Bone marrow (tissue), 2 donors: ENCODE measurements at places on chromosomes 1 and 21.

GRCh38 chr1:205262731-205263171 is 35.0 kb downstream of the TMCC2 start:
- peak; percentile 18 for DNase-seq

- DNase-seq, result no peak
Observed at GRCh38 chr1:154794608-154795007, 75.5 kb downstream of the KCNN3 start.

GRCh38 chr1:51421964-51422363 is 91.6 kb upstream of the TTC39A start:
- DNase-seq, result no peak

- no peak for DNase-seq
Observed at GRCh38 chr1:6445062-6445763, 20.6 kb downstream of the ESPN start.

DNA sequence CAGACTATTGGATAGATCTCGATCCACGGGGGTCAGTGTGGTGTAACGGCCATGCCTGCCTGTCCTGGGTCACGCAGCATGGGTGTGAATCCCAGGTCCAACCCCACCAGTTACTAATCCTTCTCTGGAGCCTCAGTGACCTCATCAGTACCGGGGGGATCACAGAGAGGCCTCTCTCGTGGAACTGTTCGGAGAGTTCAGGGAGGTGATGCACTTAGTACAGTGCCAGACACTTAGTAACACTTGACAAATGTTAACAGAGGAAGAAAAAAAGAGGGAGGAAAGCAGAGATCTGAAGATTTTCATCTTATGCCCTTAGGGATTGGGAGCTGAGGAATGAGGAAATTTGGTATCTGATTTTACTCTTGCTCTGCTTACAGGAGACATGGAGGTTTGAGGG is 2.9 kb downstream of the ABCA4 start:
- no peak for DNase-seq

GRCh38 chr1:12798911-12799310 is 7.7 kb downstream of the PRAMEF1 start:
- no peak for DNase-seq

- no peak for DNase-seq
Observed at GRCh38 chr1:54158071-54158470, 5.3 kb upstream of the CDCP2 start.

DNA sequence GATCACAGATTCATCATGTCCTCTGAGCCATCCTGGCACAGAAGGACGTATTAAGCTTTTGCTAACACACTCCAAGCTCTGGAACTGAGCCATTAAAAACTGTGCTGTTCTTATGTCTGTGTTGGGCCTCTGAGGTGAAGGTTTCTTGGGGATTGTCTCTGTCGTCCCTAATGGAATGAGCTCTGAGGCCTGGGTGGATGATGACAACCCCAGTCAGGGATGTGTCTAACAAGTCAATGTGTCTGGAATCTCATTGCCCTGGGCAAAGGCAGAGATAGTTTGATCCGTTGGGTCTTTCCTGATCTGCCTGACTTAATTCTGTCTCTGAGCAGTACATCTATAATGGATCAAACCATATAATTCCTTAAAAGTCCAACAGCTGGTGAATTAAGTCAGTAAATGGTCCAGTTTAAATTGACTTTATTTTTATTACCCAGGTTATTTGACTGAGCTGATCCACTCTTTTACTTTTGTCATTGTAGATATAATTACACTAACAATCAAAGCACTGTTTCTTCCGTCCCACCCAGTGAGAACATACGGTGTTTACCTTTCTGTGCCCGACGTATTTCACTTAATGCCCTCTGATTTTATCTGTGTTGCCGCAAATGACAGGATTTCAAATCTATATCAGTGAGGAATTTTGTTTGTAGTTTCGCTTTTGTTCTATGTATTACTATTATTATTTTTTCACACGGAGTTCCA is 38.8 kb upstream of the OR2B11 start:
- no peak for DNase-seq

- no peak for DNase-seq
Observed at GRCh38 chr1:230208619-230209261, 141.7 kb downstream of the GALNT2 start.

DNA sequence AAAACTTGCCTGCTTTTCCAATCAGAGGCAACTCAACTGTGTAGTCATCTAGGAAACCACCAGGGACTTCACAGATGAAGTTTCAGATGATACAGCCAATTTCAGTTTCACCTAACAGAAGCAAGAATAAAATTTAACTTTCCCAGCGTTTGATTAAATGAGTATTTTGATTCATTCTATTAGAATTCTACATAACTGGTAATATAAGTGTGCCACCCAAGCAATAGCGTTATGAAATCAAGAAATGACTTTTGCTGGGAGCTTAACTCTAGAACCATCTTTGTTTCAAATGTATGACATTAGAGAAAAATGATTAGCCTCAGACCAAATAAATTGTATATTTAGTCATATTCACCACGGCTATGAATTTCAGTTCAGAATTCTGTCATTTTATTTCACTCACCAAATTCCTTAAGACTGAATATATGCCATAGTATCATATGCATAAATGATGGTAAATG is 239.3 kb downstream of the NRIP1 start:
- DNase-seq, result no peak

- no peak for DNase-seq
Observed at GRCh38 chr1:166827426-166827825, 11.8 kb upstream of the POGK start.

DNA sequence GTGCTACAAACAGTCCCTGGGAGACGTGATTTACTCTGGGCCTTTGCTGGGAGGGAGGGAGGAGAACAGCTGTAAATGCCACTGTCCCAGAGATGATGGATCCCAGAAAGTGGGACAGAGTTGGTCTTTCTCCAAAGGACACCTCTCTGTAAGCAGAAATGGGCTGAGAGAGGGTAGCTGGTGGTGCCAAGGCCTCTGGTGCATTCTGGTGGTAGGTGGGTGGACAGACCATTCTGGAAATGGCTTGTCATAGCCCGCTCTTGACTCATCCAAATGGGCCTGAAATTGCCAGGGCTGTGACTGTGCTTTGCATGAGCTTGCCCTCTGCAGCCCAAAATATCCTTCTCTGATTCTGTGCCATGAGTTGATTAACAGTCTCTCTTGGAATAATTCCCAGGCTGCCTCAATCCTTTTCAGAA is 36.1 kb downstream of the CCDC185 start:
- no peak for DNase-seq

GRCh38 chr21:18178509-18178908 is 66.1 kb upstream of the CHODL start:
- no peak for DNase-seq

DNA sequence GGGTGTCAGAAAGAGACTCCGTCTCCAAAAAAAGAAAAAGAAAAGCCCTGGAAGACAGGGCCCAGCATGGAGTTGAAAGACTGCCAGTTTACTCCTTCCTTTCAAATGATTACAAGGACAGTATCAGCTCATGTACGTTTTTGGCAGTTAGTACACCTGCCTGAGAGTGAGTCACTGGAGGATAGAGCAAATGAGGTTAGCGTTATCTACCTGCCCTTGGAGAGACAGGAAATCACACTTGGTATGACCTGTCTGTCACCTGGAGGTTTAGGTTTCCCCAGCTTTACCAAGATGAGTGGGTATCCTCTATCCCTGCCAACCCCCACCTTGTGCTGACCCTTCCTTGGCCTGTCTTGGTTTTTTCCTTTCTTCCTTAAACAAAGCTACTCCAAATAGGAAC is 96.8 kb upstream of the BMP8A start:
- DNase-seq, result no peak

GRCh38 chr1:12556368-12556930 is 61.6 kb downstream of the DHRS3 start:
- DNase-seq, result no peak

GRCh38 chr1:174194461-174194860 is 35.1 kb downstream of the RABGAP1L start:
- no peak for DNase-seq

- no peak for DNase-seq
Observed at GRCh38 chr1:15974855-15975254, 1.0 kb downstream of the ZBTB17 start.

GRCh38 chr1:84365225-84366221 is 32.8 kb upstream of the DNASE2B start:
- peak; percentile 7 for DNase-seq

DNA sequence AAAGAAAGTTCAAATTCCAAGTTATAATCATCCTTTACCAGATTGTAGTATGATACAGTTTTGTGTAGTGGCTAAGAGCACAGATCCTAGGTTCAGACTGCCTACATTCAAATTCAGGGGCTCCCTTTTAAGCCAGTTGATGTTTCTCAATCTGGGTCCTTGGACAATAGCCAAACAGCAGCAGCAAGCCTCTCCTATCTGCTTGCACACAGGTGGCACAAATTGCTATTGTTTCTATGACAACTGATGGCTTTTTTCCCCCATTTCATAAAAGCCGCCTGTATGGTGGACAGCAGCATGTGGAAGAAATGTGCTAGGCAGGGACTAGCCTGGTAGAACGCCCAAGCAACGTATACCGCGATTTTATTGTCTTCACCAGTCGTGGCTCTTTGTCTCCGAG is 76.5 kb downstream of the S1PR1 start:
- DNase-seq, result no peak

DNA sequence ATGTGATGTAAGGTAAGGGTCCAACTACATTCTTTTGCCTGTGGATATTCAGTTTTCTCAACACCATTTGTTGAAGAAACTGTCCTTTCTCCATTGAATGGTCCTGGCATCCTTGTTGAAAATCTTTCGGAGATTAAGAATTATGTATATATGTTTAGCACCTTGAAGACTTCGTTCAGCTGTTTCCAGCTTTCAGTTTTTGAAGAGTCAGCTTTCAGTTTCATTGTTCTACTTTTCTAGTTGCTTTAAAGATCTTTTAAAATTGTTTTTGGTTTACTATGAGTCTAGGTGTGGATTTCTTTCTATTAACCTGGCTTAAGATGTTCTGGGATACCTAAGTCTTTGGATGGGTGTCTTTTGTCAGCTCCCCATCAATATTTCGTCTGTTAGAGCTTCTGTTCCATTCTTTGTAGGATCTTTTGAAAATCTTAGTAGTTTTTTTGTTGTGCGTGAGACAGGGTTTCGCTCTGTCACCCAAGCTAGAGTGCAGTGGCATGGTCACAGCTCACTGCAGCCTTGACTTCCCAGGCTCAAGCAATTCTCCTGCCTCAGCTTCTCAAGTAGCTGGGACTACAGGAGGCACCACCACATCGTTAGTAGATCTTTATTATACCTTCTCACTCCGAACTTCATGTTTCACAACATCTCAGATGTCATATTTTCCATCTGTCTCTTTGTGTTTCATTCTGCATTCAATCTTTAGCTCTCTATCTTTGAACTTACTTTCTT is 353.5 kb upstream of the B3GALT2 start:
- no peak for DNase-seq

DNA sequence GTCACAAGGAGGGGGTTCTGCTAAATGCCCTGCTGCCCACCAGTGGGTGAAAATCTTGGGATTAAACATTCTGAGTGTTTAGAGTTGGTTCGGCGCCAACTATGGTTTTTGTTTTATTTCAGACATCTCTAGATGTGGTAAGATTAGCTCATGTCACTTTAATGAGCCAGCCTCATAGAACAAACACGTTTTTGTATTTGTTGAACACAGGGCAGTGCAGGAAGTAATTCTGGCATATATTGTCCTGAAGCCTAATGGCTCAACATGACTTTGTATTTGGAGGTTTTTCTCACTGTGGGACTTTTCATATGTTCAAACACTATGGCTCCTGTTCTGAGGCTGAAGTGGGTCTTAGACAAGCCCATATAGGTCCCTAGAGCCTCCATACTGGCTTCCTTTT is 107.8 kb downstream of the NGF start:
- no peak for DNase-seq

GRCh38 chr1:91070298-91070697 is 48.5 kb upstream of the ZNF644 start:
- DNase-seq, result no peak

DNA sequence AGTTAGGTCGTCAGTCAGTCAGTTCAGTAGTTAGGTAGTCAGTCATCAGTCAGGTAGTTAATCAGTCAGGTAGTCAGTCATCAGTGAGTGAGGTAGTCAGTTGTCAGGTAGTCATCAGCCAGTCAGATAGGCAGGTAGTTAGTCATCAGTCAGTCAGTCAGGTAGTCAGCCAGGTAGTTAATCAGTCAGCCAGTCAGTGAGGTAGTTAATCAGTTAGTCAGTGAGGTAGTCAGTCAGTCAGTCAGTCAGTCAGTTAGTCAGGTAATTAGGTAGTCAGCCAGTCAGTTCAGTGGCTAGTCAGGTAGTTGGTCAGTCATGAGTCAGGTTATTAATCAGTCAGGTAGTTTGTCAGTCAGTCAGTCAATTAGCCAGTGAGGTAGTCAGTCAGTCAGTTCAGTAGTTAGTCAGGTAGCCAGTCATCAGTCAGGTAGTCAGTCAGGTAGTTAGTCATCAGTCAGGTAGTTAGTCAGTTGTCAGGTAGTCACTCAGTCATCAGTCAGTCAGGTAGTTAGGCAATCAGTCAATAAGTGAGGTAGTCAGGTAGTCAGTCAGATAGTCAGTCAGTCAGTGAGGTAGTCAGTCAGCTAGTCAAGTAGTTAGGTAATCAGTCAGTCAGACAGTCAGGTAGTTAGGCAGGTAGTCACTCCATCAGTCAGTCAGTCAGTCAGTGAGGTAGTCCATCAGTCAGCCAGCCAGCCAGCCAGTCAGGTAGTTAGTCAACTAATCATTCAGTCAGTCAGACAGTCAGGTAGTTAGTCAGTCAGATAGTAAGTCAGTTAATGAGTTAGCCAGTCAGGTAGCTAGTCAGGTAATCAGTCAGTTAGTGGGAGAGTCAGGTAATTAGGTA is 16.2 kb downstream of the KRTAP10-1 start:
- DNase-seq, result no peak

- no peak for DNase-seq
Observed at GRCh38 chr1:32048440-32048839, 24.3 kb upstream of the TMEM39B start.

GRCh38 chr1:115090540-115090939 is 1.2 kb upstream of the TSPAN2 start:
- DNase-seq, result no peak

GRCh38 chr1:113940365-113941244 is 11.5 kb downstream of the HIPK1 start:
- DNase-seq, result no peak

GRCh38 chr1:74699331-74699730 is 25.7 kb upstream of the ERICH3 start:
- no peak for DNase-seq

- DNase-seq, result no peak
Observed at GRCh38 chr1:150621497-150622302, 7.7 kb downstream of the ENSA start.

- DNase-seq, result no peak
Observed at GRCh38 chr1:11000526-11000925, 11.9 kb upstream of the TARDBP start.

- no peak for DNase-seq
Observed at GRCh38 chr1:229582011-229582694, 23.6 kb upstream of the ABCB10 start.

GRCh38 chr1:17852383-17852782 is 97.2 kb downstream of the ACTL8 start:
- no peak for DNase-seq

- DNase-seq, result no peak
Observed at GRCh38 chr21:15241997-15242736, 177.4 kb upstream of the NRIP1 start.

- no peak for DNase-seq
Observed at GRCh38 chr1:84892705-84893618, at the start of gene LPAR3. LPAR3 (minus strand) TSS chr1:84893206; CDS start chr1:84866120, 27,086 bp downstream.
